Left kidney (tissue), 8 donors: ENCODE measurements at places on chromosomes 7 and 10. TPM values are rescaled to one million over a fixed set of nuclear protein-coding genes. Genes with fewer than 3 reads are reported as not detected.

DNA sequence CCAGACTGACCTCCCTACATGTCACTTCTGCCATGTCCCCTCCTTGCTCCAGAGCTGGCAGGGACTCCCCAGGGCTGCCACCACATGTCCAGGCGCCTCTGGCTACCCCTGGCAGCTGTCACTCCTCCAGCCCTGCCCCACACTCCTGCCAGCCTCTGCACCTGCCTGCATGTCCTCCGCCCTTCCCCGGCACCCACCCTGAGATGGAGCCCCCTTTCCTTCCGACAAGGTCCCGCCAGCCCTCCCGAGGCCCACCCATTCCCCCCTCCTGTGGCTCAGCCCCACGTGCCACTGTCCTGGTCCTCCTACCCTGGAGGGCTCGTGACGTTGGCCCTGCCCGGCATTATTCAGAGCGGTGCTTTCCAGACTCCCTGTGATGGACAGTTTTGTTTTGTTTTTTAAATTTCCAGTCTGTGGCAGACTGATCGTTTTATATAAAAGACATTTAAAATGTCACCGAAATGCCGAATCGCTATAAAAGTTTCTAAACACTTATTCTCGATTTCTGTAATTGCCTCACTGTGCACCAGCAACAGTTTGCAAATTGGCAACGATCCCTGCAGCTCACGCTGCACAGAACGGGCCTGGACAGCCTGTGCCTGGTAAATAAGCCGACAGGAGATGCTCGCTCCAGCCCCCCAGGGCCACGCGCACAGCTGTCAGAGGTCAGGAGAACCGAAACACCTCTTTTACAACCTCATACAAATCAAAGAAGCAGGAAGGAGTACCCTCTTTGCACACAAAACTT is 111.1 kb upstream of the SH2B2 start:
- peak; percentile 14 for DNase-seq

Gene ITGA8
- polyA plus RNA-seq = 47.7 TPM

GRCh38 chr10:96414303-96414702 is 55.5 kb upstream of the OPALIN start:
- DNase-seq = no peak

GRCh38 chr10:30862486-30862885 is 169.2 kb downstream of the ZNF438 start:
- no peak for DNase-seq

DNA sequence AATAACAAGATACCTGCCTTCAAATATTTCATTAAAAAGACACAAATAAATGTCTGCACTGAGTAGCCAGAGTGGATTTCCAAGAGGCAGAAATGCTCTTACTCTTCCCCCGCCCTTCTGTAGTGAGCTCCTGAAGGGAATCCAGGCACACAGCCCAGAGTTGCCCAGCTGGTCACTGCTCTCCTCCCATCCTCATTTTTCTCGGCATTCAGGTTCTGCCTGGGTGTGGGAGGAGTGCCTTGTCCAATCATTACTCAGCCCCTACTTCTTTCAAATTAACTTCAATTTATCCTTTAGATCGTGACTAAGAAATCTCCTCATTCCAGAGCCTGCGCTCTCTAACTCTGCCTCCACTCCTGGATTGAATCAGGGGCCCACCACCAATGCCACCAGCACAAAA is 12.2 kb downstream of the CCDC6 start:
- no peak for DNase-seq

Gene PTN
- polyA plus RNA-seq = 176 TPM

DNA sequence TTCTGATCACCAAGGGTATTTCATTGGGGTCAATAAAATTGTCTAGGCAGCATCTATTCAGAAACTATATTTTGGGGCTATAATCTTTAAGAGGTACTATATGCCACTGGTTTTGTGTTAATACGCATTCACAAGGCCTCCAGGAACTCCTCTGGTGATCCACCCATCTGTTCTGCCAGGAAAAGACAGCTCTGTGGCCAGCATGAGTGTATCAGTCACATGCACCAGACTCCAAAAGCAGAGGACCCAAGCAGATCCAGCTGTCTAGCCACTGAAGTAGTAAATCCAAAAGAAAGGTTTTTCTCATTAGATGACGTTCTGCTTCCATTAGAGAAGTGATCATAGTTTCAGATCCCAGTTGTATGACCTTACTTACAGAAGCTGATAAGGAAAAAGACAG is 199.6 kb upstream of the CELF2 start:
- no peak for DNase-seq

DNA sequence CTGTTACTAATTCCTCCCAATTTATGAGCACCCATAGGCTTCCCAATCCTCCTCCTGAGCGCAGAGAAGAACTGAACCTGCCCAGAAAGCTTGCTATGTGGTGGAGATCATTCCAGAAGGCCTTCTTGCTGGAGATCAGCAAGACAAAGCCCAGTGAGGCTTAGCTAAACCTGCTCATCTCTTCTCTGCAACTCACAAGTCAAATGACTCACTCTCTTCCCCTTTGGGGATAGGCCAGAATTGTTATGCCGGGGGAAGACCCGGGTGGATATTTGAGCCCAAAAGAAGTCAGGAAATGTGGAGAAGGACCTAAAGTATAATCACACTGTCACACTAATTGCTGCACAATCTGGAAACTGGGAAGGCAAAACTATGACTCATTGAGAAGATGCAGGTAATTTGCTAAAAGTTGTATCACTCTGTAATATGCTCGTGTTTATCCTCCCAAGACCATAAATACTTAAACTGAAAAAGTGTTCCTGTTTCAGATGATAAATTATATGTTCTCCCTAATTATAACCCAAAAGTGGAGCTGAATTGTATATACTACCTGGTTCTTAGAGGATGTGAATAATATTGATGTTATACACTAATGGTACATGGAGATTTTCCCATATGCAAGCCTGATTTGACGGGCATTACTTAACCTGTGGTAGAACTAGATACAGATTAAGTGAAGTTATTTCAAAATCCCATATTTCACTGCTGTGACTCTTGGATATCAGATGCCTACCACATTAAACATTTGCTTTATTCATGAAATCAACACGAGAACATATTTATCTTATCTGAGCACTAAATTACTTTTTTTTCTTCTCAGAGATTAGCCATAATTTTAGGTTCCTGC is 6.4 kb downstream of the NEBL start:
- DNase-seq = no peak

Gene GPRIN2
- polyA plus RNA-seq = 4.0 TPM

Gene SCIN
- 112 TPM for polyA plus RNA-seq

- no peak for DNase-seq
Measured at GRCh38 chr7:2001601-2002442, 230.9 kb downstream of the MAD1L1 start.

Gene ERVW-1
- 2.7 TPM for polyA plus RNA-seq

DNA sequence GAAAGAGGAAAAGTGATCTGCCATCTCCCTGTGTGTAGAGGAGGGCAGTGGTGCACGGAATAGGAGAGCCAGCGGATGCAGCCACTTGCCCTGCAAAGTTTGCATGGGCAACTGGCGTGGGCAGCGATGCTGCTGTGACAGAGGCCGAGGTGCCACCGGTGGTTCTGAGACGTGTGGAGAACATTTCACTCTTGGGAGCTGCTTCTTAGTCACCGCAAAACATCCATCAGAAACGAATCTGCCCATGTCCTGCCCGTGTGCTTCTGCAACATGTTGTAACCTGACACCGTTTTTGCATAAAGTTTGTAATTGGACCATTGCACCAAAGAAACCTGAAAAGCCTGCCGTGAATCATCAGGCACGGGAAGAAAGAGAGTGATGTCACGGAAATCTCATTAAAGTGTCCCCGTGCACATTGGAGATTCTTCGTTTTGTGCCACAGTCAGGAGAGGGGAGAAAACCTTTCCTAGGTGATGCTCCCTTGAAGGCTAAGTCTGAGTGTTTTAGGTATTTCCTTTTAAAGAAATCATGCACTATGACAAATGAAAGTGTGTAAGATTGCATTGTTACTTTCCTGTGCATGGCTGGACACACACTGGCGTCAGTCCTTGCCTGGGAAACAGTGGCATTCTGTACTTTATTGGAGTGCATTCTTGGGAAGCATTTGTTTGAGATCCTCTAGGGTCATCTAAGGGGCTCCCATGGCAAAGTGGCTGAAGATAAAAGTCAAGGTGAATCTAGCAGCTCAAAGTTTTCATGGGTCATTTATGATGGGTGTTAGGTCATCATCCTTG is 302.6 kb downstream of the KLF6 start:
- peak; percentile 93 for DNase-seq

- no peak for DNase-seq
Measured at GRCh38 chr10:23013581-23014335, 81.6 kb upstream of the MSRB2 start.

DNA sequence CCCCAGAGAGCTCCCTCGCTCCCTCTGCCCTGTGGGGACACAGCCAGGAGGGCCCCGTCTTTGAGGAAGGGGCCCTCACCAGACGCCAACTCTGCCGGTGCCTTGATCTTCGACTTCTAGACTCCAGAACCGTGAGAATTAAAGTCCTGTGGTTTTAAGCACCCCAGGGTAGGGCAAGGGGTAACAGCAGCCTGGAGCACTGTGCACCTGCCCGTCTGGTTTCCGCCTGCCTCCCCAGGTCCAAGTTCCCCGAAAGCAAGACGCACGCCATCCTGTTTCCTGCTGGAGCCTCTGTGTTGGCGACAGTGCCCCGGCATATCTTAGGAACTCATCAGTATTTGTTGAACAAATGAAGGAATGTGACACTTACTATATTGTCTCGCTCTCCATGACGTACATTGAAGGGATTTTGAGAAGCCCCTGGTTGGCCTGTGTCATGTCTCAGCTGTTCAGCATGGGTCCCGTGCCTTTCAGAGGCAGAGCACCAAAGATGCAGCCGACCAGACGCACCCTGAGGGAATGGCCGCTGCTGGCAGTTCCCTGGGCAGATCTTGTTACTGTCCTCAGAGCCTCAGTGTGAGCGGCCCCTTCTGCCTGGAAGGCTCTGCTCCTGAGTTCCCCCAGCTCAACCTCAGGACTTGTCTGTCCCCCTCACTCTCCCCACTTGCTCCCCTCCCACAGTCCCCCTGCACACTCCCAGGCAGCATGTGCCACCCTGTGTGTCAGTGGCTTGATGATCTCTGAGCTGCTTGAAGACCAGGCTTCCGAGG is 226.2 kb downstream of the TCERG1L start:
- no peak for DNase-seq
